IgD-negative memory B cell (primary cell): ENCODE measurements at places on chromosomes 11 and 22. TPM values are rescaled to one million over a fixed set of nuclear protein-coding genes. Genes with fewer than 3 reads are reported as not detected.

The GUCD1 gene
- polyA plus RNA-seq = 323 TPM

The IGLL5 gene
- 195 TPM for polyA plus RNA-seq

The FAM180B gene
- polyA plus RNA-seq = not detected

The APOL3 gene
- 52.0 TPM for polyA plus RNA-seq

The MRGPRE gene
- polyA plus RNA-seq = not detected

The SPA17 gene
- 1.0 TPM for polyA plus RNA-seq

The BTG4 gene
- polyA plus RNA-seq = not detected

The TRPC6 gene
- polyA plus RNA-seq = not detected

The CHST1 gene
- polyA plus RNA-seq = not detected

The VWA5A gene
- polyA plus RNA-seq = 12.8 TPM

The CD3G gene
- polyA plus RNA-seq = 12.9 TPM

The F2 gene
- not detected for polyA plus RNA-seq

The CELSR1 gene
- polyA plus RNA-seq = 5.2 TPM

The NCF4 gene
- polyA plus RNA-seq = 121 TPM

The NRGN gene
- 4.6 TPM for polyA plus RNA-seq

The OR51B5 gene
- not detected for polyA plus RNA-seq

The CARNS1 gene
- polyA plus RNA-seq = 2.4 TPM

The CRYAB gene
- polyA plus RNA-seq = not detected

The RCE1 gene
- 24.9 TPM for polyA plus RNA-seq

The SPTY2D1 gene
- 4.3 TPM for polyA plus RNA-seq

The DEFB131B gene
- not detected for polyA plus RNA-seq

The OR51E2 gene
- polyA plus RNA-seq = not detected

The HTR3A gene
- polyA plus RNA-seq = 11.3 TPM

The SCGB1C1 gene
- not detected for polyA plus RNA-seq

The CNIH2 gene
- polyA plus RNA-seq = not detected

The ART1 gene
- not detected for polyA plus RNA-seq

The PDE2A gene
- not detected for polyA plus RNA-seq

The ARHGAP20 gene
- polyA plus RNA-seq = 0.51 TPM

The DCHS1 gene
- 0.06 TPM for polyA plus RNA-seq

The NPAS4 gene
- not detected for polyA plus RNA-seq

The RTN4RL2 gene
- 0.14 TPM for polyA plus RNA-seq

The C1QTNF5 gene
- polyA plus RNA-seq = not detected

The GRK3 gene
- polyA plus RNA-seq = 10.4 TPM

The PDE3B gene
- polyA plus RNA-seq = 5.5 TPM

The ZNRF3 gene
- 0.16 TPM for polyA plus RNA-seq

The CCND1 gene
- polyA plus RNA-seq = 9.6 TPM

The JHY gene
- polyA plus RNA-seq = 4.3 TPM
